Stomach (tissue), 19 donors: ENCODE measurements at places on chromosomes 13 and 19.

- peak; percentile 85 for DNase-seq
Measured at GRCh38 chr19:45051929-45052579, 13.2 kb downstream of the CLASRP start.

GRCh38 chr19:33227242-33227650 lies 1.6 kb upstream of the SLC7A10 start:
- DNase-seq: no peak

DNA sequence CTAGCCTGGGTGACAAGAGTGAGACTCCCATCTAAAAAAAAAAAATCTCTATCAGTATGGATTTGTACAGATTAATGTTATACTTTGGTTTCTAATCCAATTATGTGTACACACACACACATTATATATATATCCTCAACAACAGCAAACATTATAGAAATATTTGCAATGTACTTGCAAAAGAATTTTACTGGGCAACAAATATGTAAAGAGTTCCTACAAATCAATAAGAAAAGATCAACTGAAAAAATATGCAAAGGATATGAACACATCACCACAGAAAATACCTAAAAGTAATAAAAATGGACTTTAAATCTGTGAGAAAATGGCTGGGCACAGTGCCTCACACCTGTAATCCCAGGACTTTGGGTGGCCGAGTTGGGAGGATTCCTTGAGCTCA lies 40.9 kb upstream of the NFIC start:
- no peak for DNase-seq

DNA sequence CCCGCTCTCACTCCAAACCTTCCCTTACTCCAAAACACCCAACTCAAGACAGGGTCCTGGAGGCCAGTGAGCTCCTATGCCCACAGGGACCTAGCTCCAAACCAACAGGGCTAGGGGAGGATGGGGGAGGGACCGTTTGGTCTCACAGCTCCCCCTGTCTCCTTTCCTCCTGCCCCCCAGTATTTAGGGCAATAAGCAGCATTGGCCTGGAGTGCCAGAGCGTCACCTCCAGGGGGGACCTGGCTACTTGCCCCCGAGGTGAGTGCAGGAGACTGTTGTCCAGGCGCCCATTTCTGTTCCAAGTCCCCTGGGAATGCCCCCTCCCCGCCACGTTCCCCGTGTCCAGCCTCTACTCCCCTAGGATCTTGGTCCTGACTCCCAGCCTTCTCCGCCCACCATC lies 792 bp downstream of the RETN start:
- no peak for DNase-seq
